Left renal cortex interstitium (tissue), 4 donors: ENCODE measurements at places on chromosomes 13 and 19.

DNA sequence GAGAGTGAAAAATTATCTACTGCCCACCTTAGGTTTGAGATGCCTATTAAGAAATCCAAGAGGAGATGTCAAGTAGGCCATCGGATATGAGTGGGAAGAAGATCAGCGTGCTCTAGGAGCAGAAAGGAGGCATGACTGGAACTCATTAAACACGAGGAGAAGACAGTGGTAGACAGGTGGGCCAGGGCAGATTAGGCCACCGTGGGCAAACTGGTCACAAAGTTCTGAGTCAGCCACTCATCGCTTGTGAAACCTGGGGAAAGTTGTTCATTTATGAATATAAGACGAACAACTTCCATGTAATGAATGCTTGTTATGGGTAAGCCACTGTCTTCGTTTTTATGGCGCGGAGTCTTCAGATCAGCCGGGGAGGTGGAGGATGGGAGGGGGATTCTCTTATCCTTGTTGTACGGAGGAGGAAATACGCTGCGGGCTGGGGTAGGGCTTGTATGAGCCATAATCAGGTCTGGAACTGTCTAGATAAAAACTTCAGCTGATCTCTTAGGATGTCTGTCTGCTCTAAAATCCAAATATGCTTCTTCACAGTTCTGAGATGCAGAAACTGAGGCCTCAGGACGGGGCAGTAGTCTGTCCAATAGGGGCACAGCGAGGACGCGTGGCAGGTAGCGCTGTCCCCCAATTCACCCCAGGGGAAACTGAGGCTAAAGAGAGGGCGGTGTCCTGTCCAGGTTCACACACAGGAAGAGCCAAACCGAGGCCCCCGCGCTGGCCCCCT is 1.1 kb upstream of the ZNF444 start:
- DNase-seq, result no peak

DNA sequence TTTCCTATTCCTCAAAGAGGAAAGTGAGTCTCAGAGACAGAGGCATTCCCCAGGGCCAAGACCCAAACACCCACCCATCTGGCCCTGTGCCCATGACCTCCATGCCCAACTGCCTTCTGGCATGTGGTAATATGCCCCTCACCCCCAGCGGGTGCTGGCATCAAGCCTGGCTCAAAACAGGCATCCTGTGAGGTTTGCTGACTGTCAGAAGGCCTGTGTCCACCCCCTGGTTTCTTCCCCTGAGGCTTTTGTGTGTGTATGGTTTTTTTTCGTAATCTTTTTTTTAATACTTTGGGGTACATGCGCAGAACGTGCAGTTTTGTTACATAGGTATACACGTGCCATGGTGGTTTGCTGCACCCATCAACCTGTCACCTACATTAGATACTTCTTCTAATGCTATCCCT is 7.6 kb upstream of the KANK2 start:
- no peak for DNase-seq

- no peak for DNase-seq
These were observed 1.7 kb downstream of the ANKRD24 start for GRCh38 chr19:4183967-4184717.

GRCh38 chr13:109743706-109744453 is 42.5 kb downstream of the IRS2 start:
- no peak for DNase-seq

- DNase-seq, result no peak
These were observed 2.8 kb upstream of the TNFSF9 start for GRCh38 chr19:6527893-6528543.

DNA sequence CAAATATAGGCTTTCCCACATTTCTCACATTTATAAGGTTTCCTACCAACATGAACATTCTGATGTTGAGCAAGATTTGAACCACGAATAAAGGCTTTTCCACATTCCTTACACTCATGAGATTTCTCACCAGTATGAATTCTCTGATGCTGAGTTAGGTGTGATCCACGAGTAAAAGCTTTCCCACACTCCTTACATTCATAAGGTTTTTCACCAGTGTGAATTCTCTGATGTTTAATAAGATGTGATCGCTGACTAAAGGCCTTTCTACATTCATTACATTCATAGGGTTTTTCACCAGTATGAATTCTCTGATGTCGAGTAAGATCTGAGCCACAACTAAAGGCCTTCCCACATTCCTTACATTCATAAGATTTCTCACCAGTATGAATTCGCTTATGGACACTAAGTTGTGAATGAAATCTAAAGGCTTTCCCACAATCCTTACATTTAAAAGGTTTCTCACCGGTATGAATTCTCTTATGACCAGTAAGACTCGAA is 19.0 kb downstream of the ZNF790 start:
- no peak for DNase-seq

DNA sequence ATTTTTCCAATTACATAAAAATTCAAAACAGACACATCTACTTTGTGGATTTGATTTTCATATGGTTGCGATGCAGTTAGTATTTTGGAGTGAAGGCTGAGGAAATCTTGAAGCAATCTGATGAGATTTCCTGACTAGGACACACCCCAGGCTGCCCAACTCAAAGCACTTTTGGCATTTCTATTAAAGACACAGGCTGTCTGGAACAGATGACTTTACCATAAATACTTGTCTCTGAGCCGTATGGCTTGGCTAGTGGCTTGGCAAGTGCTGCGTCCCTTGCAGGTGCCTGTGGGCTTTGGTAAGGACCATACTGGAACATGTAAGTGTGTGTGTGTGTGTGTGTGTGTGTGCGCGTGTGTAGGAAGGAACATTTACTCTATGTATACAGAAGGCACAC is 218.8 kb downstream of the FGF9 start:
- no peak for DNase-seq

GRCh38 chr19:7492558-7492957 is 3.7 kb upstream of the PEX11G start:
- no peak for DNase-seq

DNA sequence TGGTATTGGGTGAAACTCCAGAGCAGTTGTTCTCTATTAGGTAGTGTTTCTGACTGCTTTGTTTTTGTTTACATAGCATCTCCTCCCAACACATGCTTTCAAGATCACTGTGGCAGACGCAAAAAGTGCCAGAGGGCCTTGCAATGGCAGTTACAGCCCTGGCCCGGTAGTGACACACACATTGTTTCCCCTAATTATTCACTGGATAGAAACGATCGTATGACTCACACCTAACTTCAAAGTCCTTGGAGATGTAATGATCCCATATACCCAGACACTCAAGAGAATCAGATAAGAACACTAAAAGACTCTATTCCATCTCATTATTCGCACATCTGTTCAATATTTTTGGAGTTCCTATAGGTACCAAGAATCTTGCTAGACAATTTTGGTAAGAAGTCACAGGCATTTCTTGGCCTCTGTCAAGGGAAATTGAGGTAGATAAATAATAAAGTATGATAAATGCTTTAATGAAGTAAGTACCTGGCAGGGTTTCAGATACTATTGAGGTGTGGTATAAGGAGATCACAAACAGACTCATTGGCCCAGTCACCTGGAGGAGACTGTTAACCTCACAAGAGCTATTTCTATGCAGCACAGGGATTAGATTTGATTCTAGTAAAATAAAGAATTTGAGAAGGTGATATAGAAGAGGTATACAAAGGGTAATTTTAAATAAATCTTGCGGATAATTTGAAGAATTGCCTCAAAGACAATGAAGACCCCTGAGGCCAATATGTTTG is 485.3 kb downstream of the SLITRK6 start:
- DNase-seq, result no peak

- no peak for DNase-seq
These were observed 2.9 kb downstream of the LDLR start for GRCh38 chr19:11092181-11092538.

DNA sequence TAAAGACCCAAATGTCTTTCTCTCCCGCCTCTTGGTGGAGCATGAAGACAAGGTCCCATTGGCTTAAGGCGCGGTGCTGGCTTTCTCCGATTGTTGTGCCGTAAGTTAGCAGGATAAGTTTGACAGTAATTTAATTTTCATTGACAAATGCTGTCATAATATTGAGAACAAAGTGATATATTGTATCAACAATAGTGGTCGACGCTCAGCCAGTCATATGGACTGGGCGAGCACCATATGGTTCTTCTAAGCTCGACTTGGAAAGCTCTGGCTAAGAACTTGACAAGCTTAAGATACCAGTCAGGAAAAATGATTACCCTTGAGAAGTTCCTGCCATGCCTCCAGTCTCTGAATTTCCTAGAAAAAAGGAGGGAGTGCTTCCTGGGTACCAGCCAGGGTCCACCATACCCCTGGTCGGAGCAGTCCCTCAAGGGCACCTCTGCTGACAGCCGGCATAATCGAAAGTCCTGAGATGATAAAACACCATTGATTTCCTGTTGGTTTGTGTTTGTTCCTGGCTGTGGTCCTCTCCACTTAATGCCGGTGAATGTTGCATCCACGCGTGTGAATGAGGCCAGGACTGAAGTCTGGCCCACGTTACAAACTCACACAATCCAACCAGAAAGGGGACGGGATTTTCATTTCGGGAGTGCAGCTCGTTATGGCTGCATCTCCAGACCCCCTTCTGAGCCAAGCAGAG is 262.1 kb downstream of the ZNF536 start:
- no peak for DNase-seq

DNA sequence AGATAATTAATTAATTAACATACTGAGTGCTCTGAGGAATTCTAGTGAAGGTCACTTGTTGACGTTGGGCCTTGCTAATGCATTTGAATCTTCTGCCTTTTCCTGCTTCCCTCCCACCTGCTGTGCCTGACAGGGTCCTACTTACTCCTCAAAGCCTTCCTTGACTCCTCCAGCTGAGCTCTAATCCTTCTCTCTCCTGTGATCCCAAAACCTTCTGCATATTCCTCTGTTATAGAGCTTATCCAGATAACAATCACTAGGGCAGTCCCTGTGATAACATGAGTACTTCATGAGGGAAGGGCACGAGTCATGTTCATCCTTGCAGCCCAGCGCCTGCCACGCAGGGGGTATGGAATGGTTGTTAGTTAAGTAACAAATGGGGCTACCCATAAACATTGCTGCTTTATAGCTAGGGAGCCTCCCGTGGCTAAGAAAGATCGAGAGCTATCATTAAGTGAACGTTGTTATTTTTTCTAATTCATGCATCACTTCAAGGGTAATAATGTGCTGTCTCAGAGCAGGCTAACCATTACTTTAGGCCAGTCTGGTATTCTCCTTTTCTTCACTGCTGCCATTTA is 19.1 kb upstream of the SPATA13 start:
- no peak for DNase-seq

GRCh38 chr13:64274481-64275217 is 2859.0 kb upstream of the PCDH20 start:
- no peak for DNase-seq

GRCh38 chr19:19542507-19542906 is 4.4 kb downstream of the CILP2 start:
- no peak for DNase-seq

GRCh38 chr13:84865783-84866221 is 933.4 kb downstream of the SLITRK6 start:
- peak; percentile 9 for DNase-seq

DNA sequence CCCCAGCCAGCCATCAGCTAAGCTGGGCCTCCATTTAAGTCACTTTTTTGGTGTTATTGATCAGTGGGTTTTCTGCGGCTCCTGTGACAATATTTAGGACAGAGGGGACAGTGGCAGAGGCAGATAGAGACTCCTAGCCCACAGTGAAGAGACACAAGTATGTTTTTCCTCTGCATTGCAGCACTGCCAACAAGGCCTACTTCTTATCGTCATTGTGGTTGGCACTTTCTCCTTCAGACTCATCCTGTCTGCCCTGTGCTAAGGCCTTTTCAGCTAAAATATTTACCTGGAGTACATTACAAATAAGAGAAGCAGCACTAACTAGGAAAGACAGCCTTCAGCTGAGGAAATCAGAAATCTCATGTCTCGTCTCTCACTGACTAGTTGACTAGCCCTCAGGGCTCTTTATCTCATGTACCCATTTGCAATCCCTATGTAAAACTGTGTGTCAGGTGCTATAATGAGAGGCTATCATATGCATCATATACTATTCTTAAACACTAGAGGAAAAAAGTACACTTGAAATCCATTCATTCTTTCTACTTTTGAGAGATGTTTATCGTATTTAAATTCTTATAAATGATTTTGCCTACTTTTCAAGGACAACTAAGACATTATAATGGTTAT is 62.2 kb downstream of the ZAR1L start:
- no peak for DNase-seq

DNA sequence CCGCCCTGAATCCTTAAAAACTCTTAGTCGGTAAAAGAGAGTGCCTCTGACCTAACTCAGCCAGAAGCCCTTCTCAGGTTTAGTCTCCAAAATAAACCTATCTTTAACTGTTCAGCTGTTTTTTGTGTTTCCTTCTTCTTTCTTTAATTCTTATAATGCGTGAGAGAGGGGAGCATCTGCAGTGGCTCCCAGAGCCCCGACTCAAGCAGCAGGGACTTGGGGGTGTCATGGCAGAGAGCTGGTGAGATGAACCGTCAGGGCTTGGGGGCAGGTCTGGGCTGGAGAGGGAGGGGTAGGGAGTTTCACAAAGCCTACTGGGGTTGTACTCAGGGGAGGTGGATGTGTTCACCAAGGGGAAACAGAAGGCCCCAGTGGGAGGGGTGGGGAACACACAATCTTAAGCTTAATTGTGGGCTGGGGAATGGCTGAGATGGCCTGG is 16.8 kb upstream of the SIGLEC6 start:
- no peak for DNase-seq

DNA sequence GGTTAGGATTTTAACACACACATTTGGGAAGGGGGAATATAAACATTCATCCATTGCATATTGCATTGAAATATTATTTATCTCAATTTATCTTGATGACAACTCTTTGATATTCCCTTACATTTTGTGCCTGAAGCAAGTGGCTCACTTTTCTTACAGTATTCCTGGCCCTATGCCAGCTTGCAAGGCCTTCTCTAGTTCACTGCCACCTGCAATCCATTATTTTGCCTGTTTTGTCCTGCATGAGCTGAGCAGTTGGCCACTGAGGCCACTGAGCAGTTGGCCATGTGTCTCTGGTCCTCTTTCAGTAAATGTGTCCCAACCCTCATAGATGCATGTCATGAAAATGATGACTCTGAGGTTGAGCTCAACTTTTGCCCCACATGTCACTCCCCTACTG is 49.8 kb downstream of the CBY2 start:
- DNase-seq, result no peak
